C1 segment of cervical spinal cord (tissue), 14 donors: ENCODE measurements at places on chromosomes 3 and 15.

- no peak for DNase-seq
Measured at GRCh38 chr3:71299160-71299559, 284.4 kb downstream of the FOXP1 start.

- DNase-seq: no peak
Measured at GRCh38 chr15:67827562-67828277, 2.4 kb downstream of the SKOR1 start.

DNA sequence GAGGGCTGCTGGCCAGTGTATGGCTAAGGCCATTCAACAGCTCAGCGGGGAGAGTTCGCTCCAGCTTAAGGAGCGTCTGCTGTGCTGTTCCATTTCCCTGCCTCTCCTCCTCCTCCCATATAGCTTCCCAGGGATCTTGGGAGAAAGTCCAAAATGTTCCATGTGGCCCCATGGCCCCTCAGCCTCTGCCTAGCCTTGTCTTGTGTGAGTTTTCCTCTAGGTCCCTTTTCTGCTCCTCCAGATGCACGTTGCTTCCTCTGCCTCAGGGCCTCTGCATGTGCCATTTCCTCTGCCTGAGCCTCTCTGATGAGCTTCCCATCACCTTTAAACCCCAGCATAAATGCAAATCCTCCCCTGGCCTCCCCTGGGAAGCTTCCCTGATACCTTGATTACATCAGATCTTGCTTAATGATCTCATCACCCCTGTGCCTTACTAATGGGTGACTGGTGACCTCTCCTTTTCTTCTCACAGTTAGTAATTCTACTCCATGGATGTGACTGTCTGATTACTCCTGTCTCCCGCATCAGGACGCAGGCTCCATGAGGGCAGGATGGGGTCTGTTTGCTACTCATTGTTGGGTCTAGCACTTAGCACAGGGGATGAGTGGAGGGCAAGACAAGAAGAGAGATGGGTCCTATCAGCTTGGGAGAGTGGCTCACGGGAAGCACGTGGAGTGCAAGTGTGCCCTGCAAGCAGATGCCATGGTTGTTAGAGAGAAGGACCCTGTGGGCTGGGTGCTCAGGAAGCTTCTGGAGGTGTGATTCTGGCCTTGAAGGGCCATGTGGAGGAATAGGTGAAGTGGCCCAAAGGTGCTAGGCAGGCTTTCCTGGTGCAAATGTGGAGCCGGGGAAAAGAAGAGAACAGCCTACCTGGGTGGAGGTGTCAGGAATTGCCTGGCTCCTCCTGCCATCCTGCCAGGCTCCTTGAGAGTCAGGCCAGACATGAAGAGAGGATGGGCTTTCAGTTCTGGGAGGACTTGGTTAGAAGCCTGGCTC is 23.8 kb downstream of the ITGA11 start:
- DNase-seq: no peak

DNA sequence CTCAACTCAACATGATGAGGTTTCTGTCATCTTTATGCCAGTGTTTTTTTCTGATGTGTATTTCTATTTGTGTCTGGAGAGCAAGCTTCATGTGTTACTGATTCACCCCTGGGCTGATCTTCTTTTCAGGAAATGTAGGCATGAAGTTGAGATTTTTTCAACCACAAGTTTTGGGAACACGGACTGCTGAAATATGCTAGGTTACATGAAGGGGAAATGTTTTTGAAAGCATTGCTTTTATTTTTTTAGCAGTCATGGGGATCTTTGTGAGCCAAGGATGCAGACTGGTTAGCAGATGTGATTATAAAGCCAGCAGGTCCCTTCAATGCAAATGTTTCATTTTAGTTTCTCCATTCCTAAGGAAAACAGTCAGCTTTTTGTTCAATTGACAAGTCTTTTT is 219.3 kb upstream of the COL8A1 start:
- no peak for DNase-seq

DNA sequence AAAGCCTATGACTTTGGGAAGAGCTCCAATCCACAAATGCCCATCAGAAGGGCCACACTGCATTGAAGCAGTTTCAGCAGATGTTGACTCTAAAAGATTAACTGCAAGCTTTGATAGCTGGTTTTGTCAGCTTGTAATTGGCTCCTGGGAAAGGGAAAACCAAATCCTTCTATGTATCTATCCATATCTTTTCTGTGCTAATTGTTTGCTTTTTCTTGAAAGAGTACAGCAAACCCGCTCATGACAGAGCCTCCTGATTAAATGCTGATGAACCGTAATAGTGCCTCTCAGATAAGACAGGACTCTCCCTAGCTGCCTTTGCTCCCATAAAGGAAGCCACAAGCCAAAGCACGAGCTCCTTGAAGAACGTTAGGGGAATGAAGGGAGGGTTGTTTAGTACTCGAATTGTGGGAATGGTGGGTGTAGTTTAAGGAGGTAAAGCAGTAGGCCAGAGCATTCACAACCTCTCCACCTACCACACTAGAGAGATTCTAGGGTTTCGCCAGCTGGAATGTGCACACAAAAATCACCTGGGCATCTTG is 33.6 kb upstream of the LRIG1 start:
- DNase-seq: no peak

DNA sequence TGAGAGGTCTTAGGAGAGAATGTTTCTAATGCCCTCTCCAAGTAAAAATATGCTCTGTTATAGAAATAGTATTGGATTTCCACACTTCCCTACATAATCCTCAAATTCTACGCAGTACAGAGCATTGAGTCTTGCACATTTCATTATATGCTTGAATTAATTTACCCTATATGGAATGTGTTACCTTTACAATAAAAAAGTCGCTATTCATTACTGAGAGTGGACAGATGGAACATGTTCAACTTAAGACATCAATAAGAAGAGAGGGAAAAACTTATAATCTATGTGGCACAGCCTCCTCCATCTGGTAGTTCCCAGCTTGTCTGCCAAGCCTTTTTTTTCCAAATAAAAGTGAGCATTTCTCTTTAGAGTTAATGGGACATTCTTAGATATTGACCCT is 417.9 kb downstream of the MECOM start:
- DNase-seq: no peak

GRCh38 chr3:59843821-59844220 is 794.0 kb upstream of the CFAP20DC start:
- DNase-seq: no peak
